ENCODE measurements at places on chromosomes 12 and 14.

DNA sequence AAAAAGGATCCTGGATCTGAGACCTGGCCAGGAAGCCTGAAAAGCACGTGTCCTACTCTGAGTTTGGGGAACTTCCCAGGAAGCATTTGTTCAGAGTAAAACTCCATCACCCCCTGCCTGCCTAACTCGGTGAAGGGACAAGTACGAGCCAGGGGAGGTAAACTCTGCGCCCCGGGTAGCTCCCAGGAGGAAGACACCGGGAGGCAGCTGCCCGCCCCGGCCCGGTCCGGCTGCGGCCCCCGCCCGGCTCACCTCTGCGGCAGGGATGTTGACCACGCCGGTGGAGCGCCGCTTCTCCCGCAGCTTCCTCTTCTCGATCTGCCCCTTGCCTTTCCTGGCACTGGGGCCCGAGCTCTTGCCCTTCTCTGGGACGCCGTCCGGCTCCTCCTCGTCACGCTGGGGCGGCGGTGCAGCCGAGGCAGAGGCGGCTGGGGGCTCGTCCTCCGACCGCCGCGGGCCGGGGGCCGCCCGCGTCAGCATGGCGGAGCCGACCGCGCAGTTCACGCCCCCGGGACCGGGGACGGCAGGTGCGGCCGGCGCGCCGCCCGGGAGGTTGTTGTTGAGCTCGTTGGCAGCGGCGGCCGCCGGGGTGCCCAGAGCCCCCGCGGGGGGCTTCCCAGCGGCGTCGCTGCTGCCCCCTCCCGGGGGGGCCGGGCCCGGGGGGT lies 1.2 kb downstream of the PAWR start:
- no peak for DNase-seq

DNA sequence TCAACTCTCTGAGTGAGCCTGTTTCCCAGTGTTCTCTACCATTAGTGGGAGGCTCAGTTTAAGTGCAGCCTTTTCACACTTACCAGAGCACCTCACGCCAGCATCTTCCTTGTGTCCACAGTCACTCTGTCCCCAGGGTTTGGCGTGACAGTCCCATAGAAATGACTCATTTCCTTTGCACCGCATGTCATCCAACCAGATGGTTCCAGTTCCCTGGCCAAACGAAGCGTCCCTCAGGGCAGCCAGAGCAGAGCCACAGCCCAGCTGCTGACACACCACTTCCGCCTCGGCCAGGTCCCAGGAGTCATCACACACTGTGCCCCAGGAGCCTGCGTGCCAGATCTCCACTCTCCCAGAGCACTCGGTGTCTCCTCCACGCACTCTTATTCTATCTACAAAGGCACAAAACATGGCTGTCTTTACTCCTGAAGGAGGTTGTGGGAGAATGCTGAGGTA lies 65.4 kb downstream of the ACSM4 start:
- DNase-seq = no peak

DNA sequence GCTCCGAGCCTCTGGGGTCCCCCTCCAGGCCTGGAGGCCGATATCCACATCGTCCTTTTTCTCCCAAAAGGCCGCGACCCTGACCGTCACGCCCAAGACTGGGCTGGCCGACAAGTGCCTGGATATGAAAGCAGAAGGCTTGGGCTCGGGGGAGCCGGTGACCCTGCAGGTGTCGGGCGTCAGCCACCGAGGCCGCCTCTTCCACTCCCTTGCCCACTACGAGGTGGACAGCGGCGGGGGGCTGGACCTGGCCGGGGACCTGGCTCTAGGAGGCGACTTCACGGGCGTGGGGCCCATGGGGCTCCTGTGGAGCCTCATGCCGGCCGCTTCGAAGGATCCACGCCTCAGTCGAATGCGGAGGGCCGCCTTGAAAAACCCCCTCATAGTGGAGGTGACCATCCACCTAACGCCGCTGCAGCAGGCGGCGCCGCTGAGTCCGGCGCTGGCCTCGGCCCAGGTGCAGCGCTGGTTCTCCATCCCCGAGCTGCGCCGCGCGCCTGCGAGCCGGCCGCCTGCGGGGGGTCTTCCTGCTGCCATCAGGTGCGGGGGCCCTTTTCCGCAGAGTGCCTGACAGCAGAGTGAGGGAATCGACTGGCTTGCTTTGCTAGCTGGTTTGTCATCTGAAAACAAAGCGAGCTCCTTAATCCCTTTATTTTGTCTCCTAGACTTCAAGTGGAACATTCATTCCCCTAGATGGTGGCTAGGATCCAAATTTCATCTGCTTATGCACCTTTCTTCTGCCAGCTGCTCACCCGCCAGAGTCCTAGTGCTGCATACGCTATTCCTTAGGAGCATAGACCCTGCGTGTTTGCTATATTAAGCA lies 10.6 kb upstream of the DNAL1 start:
- no peak for DNase-seq

DNA sequence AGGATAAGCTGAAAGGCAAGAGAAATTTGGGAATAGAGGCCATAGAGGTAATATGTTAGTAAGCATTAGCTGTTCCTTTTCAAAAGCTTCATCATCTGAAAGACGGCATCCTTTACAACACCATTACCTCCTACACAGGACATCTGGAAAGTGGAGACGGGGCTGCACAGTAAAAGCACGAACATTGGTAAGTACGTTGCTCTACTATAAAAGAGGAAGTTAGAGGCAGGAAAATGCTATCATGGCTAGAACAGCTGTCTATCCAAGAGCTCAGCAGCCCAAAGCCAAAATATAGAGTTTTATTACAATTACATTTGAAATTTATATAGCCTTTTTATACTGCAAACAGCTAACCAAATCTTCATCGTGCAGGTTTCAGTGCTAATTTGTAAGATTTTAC lies 172.3 kb upstream of the GRIP1 start:
- DNase-seq = no peak

DNA sequence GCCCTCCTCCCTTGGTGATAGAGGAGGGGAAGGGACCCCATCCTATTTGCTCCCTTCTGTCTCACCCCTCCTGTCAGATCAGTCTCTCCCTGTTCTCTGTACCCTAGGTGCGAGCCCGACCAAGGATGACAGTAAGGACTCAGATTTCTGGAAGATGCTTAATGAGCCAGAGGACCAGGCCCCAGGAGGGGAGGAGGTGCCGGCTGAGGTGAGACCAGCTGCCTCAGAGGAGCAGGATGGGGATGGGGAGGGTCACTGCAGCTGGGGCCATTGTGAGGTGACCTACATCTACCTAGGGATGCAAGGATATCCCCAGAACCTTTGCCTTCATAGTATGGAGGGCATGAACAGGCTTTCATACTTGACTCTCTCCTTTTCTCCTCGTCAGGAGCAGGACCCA lies 22.2 kb downstream of the AGAP2 start:
- no peak for DNase-seq

DNA sequence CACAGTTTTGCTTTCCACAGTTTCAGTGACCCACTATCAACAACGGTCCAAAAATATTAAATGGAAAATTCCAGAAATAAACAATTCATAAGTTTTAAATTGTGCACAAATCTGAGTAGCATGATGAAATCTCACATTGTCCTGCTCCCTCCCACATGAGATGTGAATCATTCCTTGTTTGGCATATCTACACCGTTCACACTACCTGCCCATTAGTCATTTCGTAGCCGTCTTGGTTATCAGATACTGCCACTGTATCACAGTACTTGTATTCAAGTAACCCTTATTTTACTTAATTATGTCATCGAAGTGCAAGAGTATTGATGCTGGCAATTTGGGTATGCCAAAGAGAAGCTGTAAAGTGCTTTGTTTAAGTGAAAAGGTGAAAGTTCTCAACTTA lies 145.3 kb downstream of the SLC5A8 start:
- DNase-seq = no peak

DNA sequence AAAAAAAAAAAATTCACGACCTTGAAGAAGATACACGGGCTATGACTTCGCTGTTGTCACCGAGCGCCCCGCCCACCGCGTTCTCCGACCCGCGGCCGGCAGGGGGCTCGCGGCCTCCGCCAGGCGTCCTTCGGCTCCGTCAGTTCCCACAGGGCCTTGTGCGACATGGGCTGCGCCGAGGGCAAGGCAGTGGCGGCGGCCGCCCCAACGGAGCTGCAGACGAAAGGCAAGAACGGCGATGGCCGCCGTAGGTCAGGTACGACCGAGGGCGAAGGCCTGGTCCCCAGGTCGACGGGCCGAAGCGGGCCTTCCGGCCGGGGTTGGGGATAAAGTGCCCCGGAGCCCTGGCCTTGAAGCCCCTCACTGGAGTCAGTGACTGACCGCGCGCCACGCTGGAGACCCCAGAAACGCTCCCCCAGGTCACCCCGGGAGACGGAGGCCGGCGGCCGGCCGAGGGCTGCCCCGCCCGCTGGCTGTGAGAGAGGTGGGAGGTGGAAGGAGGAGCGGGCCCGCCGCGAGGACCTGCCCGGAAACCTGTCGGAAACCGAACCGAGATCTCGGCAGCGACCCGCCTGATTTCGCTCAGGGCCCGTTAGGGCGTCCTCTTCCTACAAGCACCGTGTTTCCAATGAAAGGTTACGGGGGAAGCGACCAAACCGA lies at the start of gene TXNRD1:
Gene TXNRD1 (plus strand): TSS at position 142 of the 660 bp plus-strand sequence. CDS start 24 bp downstream, at position 166.
- peak; percentile 70 for DNase-seq

DNA sequence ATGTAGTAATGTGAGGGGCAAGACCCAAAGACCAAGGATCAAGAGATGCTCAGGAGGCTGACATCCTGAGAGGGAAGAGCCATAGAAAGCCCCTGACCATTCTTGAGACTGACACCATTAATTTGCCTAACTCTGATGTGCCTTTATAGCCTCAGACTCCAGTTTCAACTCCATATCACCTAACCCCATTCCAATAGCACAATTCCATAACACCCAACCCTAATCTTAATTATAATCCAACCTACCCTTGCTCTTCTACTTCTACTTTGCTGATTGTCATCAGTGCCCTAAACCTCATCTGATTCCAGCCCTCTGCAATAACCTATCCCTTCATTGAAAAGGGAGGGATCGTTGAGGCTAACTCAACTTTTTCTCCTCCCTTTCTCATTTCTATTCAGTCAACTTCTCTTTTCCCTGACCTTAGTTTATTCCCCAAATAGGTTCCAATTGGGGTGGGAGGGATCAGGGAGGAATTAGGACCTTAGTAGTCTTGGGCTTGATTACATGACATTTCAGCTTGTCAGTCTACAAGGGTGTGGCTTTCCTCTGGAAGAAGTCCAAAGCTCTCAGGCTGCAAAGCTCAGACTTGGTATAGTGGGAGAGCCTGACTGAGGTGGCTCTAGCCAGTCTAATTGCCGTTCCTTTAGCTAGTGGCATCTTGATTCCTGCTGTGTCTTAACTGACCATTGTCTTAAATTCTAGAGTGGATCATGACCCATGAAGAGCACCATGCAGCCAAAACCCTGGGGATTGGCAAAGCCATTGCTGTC lies 3.1 kb downstream of the PFKM start:
- DNase-seq = no peak

GRCh38 chr12:32828120-32828519 lies 68.5 kb downstream of the PKP2 start:
- no peak for DNase-seq

DNA sequence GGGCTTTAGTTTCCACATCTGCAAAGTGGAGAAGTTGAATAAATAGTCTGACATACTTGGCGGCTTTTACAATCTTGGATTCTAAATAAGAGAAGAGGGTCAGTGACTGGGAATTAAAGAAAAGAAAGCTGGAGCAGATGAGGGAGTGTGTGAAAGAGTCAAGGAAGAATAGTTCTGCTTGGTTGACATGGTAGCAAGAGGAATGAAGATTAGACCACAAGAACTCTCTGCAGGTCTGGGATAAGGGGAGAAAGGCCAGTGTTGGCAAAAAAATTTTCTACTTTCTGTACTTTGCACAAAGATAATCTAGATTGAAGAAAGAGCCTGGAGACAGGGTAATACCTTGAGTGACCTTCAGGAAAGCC lies 5.9 kb downstream of the ITGB7 start:
- DNase-seq = no peak

GRCh38 chr12:26271889-26272492 lies 76.6 kb downstream of the SSPN start:
- no peak for DNase-seq

DNA sequence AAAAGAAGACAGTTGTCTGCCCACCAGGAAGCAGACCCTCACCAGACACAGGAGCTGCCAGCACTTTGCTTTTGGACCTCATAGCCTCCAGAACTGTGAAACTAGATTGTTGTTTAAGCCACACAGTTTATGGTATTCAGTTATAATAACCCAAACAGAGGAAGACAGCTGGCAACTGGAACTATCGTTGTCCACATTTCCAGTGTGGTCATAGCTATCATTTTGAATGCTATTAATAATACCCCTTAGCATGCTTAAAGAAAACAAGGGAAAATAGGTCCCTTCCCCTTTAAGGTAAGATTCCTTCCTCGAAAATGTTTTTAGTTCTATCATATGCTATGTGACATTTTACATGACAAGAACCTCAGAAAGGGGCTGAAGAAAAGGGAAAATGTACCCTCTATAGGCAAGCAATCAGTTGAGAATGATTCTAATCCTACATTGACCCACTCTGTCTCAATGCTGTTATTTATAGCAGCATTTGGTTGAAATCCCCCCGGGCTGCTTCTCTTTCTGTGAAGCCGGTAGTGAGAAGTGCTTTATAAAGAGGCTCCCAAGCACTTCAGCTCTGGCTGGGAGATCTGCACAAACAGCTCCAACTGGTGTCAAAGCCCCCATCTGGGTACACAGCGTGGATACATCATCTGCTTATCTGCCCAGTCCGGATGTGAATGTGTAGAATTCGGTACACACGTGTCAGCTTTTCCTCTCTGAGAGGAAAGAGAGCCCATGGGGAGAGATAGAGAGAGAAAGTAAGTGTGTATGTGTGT lies 221.2 kb upstream of the FLRT2 start:
- no peak for DNase-seq

- peak; percentile 70 for DNase-seq
Measured at GRCh38 chr12:67578976-67579661, 69.4 kb upstream of the DYRK2 start.

DNA sequence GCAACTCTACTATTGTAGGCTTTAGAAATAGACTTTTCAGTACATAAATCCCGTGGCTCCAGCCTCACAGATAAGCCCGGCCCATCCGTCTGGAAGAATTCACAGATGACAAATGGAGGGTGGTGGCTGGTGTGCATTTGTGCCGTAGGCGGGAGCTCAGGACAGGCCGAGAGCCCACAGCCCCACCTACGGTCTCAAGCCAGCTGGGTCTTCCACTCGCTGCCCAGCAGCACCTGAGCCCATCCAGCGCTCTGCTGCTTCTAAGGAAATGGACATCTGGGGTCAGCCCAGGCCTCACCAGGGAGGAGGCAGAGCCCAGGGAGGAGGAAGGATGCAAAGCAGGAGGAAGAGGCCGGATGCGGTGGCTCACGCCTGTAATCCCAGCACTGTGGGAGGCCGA lies 72.8 kb downstream of the KIF26A start:
- no peak for DNase-seq

- DNase-seq = no peak
Measured at GRCh38 chr14:70692210-70692609, 50.5 kb downstream of the TTC9 start.

GRCh38 chr14:79254069-79254775 lies 957.1 kb downstream of the DIO2 start:
- DNase-seq = no peak

- no peak for DNase-seq
Measured at GRCh38 chr12:21925296-21925913, 15.8 kb downstream of the ABCC9 start.

DNA sequence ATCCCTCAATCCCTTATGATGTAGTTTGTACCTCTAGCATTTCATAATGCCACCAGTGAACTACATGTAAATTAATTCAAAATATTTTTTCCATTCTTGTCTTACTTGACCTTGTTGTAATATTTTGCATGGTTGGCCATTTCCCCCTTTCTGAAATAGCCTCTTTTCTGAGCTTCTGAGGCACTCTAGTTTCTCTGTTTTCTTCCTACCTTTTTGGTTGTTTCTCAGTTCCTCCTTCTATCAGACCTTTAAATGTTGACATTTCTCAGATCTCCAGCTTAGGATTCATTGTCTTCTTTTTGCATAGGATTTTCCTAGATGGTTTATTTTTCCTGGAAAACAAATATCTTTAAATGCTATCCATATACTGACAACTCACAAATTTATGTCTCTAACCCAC lies 9.8 kb upstream of the RMST start:
- no peak for DNase-seq
